Activated T-cell treated with anti-CD3 and anti-CD28 coated beads, Interleukin-2, amount 50 U/mL, for 48 hours (primary cell): ENCODE measurements at places on chromosomes 13 and 19.

GRCh38 chr13:46119883-46120614 lies 15.2 kb upstream of the CPB2 start:
- DNase-seq: no peak

GRCh38 chr13:23696610-23697009 lies 126.4 kb downstream of the TNFRSF19 start:
- no peak for DNase-seq

- no peak for DNase-seq
Measured at GRCh38 chr19:30120860-30121484, 178.9 kb downstream of the URI1 start.

DNA sequence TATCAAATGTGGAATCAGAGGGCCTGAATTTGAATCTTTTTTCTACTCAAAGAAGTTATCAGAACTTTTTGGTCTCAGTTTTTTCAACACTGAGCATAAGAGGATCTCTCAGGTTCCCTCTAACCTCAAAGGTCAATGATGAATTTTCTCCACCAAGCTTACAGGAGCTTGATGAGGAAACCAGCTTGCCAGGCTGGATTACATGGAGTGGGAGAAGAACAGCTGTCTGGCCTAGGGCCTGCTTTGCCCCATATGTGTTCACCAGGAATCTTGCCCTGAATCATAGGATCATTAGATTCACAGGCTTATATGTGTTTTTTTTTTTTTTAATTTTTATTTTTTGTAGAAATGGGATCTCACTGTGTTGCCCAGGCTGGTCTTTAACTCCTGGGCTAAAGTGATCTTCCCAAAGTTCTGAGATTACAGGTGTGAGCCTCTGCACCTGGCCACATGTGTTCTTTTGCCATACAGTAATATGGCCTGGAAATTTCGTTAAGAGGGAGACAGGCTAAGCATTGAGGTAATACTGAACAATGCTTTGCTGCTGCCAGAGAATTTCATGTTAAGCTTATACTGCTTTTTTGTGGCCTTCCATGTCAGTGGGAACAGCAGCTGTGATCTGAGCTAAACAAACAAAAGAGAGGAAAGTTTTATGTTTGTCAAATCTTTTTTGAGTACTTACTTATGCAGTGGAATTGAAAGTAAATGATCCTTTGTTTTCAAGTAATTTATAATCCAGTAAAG lies 110.6 kb downstream of the DNAJC3 start:
- DNase-seq: no peak

DNA sequence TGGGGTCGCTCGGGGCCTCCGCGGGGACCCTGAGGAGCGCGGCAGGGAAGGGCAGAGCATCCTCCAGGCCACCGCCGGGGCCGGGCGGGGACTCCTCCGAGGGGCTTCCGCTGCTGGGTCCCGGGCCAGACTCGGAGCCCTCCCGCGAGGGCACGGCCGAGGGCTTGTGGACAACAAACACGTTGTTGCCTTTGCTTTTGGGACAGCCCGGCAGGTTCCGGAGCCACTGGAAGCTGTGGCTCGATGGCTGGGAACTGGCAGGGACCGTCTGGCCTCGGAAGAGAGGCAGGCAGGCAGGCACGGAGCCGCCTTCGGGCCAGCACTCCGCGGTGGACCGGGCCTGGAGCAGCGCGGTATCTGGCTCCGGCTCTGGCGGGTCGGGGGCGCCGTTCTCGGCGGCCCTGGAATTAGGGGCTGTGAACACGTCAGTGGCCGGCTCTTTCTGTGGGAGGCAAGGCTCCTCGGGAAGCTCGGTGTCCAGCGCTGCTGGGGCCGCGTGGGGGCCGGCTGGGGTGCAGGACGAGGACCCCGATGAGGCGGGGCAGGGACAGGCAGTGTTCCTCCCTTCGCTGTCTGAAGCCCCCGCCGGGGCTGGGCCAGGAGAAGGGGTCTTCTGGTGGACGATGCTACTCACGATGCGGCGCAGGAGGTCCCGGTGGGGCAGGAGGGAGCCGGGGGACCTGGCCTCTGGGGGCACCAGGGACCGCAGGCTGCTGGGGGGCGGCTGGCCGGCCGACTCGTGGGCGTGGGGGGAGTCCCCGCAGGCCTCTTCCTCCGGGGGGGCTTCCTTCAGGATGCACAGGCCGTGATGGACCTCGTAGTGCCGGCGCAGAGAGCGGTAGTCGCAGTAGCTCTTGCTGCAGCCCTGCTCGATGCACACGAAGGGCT lies 27.6 kb downstream of the ZNF541 start:
- DNase-seq: peak; percentile 28

- no peak for DNase-seq
Measured at GRCh38 chr19:45321848-45322247, 827 bp downstream of the CKM start.

DNA sequence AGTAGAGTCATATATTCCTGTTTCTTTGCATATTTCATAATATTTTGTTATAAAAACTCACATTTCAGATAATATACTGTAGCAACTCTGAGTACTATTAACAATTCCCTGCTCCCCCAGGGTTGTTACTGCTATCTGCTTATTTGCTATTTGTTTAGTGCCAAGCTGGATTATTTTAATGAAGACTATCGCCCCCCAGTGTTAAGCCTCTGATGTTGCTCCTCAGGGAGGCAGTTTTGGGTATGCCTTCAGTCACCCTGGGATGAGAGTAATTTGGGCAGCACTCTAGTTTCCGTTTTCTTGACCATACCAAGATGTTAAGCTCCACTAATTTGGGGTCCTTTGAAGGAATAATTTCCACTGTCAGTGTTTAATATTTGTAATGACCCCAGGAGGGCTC lies 46.0 kb downstream of the MICU2 start:
- no peak for DNase-seq

DNA sequence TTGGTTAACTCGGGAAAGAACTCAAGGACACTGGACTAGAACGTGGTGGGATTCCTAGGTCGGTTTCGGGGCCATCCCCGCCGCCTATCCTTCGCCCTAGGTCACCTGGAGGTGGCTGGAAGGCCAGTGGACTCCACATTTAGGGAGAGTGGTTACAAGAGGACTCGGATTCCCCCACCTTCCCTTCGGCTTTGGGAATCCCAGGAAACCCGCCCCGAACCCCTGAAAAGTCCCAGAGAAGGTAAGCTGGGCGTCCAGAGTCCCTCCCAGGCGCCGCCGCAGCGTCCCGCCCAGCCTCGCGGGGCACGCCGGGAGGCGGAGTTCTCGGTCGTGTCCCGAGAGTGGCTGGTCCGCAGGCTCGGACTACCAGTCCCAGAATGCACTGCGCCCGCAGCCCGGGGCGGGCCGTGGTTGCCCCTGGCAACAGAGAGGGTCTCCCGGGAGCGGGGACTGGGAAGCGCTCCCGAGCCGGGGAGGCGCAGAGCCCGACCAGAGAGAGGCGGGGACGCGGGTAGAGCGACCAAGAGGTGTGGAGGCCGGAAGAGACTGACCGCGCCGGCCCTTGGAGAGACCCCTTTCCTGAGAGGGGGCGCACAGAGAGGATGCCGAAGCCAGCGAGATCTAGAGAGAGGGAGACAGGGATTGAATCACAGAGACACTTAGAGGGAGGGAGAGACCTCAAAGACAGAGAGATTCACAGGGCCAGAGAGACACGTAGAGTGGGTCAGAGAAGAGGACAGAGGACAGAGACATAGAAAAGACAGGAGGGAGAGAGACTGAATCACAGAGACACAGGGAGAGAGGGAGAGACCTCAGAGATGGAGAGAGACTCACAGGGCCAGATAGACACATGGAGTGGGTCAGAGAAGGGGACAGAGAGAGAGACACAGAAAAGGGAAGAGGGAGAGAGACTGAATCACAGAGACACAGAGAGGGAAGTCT lies 2.6 kb upstream of the PRKCG start:
- peak; percentile 91 for DNase-seq
